CD4-positive, alpha-beta T cell treated with Interleukin-15 for 4 hours (primary cell): ENCODE measurements at places on chromosomes 11 and 22.
A peak's percentile ranks its signal among the peaks of the same experiment; 100 is the strongest.

DNA sequence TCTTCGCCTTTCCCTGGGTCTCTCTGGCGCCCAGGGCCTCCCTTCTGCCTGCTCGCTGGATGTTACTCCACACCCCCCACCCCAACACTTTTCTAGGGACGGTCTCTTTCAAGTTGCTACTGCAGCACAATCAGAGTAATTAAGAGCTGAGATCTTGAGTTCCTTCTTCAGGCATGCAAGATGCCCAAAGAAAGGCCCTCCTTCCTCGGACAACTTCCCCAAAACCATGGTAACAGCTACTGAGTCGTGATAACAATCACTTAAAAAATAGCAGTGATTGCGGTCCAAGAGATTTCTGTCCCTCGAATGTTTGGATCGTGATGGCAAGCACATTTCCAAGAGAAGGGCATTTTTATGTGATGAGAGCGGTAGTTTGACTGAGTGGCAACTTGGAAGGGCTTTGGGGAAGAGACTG, 638 bp upstream of the TENM4 start:
- no peak for DNase-seq

- no peak for DNase-seq
Observed at GRCh38 chr11:17391493-17392355, 3.3 kb upstream of the KCNJ11 start.

DNA sequence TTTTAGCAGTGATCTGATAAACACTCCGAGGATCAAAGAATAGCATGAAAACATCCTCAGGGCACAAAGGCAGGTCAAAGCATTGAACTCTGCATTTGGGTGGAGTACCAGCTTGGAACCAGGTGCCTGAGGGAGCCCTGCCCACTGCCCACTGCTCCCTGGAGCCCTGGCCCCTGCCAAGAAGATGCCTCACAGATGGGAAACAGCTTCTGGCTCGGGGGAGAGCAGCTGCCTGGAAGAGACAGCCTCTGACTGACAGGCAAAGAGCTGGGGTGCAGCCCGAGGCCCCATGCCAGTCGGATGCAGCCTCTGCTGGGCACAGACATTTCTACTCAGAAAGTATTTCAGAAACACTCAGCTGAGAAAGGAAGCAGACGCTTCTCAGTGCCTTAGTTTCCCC, 13.2 kb downstream of the LMO1 start:
- DNase-seq, result no peak

DNA sequence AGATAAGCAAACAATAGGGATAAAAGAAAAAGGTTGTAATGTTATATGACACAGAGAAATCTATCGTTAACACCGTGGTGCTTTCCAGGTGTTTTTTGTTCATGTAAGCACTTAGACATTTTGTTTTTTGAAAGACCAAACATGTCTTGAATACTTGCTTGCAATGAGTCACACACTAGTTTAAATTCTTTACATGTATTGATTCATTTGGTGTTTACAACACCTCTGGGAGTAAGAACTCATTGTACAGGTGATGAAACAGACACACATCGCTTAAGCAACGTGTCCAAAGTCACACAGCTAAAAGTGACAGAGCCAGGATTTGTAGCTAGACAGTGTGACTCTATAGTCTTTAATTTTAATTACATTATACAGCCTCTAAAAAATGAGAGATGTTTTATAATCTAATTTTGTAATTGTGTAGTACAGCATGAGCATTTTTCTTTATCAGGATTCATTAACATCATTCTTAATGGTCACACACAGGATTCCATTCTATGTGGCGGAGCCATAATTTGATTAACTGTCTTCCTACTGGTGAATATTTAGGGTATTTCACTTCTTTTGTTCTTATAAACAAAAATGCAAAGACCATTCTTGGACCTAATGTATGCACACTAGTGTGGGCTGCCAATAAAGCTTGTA, 148.8 kb downstream of the DBX1 start:
- no peak for DNase-seq

DNA sequence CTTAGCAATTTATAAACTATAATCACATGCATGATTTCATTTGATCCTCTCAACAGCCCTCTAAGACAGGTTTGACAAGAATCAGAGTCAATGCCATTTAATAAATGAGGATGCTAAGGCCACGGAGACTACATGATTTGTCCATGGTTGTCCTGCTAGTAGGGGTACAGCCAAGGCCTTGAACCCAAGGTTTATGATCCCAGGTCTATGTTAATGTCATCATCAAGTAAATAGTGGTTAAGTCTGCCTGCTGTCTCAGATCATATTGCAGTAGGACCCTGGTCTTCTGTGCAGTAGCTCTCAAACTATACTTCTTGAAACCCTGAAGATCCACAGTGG, 17.7 kb upstream of the SYTL2 start:
- no peak for DNase-seq

DNA sequence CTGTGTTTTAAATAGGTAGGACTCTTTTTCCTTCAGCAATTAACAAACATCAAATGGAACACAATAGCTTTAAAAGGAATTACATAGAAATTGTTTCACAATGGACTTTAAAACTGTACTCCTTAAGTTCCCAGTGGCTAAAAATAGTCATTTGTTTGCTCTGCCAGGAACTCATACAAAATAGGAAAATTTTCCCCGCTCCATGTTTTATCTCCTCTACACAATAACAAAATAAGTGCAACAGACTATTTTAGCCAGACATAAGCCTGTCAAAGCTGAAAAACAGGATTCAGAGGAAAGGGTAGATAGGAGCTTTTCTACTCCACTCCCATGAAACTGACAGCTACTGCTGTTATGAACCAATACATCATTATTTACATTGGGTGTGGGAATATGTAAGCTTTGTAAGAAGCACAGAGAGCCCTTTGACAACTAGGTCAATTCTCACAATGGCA, 90.1 kb downstream of the STK33 start:
- no peak for DNase-seq

GRCh38 chr11:36149538-36150242, 139.5 kb downstream of the COMMD9 start:
- no peak for DNase-seq

DNA sequence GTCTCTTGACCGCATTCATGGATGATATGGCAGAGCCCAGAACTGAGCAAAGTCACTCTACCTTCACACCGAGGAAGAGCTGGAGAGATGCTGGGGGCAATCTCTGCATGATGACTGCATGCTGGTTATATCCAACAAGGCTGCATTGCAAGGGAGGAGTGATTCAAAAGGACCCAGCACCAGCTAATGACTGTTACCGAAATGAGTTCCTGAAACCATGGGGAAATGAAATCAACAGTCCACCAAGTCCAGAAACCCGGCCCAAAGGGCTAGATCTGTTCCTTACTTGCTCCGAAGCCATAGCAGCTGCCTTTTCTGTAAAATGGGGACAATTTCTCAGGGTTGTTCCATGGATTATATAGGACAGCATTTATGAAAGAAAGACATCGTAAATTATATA, 1.2 kb upstream of the SMIM35 start:
- DNase-seq, result no peak

DNA sequence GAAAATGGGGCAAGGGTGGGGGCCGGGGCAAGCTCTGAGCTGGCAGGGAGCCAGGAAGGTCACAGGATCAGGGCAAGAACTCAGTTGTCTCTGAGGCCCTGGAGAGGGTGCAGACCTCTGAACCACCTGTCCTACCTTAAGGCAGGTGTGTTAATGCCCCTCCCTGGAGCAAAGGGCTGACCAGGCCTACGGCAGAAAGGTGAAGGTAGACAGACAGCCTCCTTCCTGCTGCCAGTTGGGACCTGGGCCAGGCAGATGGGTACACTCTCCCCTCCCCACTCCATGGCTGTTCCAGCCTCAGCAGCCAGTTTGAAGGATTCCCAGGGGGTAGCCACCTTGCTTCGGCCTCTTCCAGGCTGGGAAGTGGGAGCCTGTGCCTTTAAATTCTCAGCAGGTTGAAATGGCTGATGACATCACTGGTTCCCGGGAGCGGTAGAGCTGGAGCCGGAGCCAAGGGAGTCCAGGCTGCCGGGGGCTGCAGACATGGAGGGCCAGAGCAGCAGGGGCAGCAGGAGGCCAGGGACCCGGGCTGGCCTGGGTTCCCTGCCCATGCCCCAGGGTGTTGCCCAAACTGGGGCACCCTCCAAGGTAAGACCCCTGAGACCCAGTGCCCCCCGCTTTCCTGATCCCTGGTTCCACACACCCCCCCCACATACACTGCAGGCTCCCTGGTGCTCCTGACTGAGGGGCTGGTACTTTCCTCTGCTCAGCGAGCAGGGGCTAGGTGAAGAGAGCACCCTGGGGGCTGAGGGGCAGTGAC, at the start of gene INPP5J:
Gene INPP5J, plus strand, starts transcription at position 435 of the 760 bp plus-strand sequence. Its CDS starts 49 bp downstream, at position 484.
- DNase-seq, result no peak

DNA sequence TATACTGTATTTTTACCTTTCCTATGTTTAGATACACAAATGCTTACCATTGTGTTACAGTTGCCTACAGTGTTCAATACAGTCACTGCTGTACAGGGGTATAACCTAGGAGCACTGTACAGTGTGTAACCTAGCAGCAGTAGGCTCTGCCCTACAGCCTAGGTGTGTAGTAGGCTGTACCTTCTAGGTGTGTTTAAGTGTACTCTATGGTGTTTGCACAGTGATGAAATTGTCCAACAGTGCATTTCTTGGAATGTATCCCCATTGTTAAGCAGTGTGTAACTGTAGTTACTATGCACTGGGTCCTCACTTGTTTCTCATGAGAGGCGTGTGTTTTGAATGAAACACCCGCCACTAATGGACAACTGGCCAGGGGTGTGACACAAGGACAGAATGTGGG, 269.0 kb downstream of the OPCML start:
- DNase-seq, result no peak

DNA sequence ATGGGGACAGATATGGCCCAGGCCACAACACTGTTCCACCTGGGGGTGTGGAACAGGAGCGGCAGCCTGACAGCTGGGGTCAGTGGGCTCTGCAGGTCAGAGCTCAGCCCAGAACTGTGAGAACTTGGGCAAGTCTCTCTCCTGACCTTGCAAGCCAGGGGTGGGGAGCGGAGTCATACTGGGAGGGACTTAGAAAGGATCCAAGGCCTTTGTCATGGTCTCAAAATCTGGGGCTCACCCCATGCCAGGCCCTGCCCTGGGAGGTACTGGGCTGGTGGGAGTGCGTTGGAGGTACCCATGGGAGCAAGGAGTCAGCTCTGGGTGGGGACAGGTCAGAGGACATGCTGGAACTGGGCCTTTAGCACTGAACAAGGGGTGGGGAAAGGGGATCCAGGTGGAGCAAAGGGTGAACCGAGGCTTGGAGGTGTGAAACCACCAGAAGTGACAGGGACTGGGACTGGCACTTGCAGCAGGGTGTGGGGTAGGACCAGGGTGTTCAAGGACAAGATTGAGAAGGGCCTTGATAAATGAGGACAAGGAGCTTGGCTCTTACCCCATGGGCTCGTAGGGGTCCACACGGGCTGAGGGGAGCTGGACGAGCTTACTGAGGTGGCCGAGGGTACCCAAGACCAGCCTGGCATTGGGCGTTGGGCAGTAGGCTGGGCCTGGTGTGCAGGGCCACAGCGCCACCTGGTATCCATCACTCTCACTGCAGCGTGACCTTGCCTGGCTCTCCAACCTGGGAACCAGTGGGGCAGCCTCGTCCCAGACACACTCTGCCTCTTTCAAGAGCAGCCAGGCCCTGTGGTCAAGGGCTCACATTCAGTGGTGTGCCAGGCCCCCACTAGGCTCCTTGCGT, 7.4 kb upstream of the PMM1 start:
- DNase-seq, result peak; percentile 23

DNA sequence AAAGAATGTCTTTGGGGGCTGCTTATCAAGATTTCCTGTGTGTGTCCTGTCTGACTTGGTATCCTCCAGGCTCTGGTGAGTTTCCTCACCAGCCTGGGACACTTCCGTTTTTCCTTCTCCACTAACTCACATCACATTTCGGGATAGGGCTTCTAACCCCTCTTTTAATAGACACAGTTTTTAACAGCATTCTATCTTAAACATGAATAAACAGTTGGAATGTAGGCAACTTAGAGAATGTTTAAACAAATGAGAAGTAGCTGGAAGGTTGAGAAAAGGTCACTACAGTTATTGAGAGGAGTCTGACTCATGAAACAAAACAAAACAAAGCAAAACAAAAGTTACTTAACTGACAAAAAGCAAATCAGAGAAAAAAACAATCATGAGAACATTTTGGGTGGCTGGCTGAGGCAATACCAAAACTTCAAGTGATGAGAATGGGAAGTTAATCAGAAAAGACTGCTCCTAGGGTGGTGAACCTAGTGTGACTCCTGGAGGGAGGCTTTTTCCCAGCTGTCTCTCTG, 64.7 kb upstream of the CTSC start:
- no peak for DNase-seq
